Activated CD4-positive, alpha-beta T cell treated with anti-CD3 and anti-CD28 coated beads for 24 hours (primary cell): ENCODE measurements at places on chromosomes 5 and 9.

- DNase-seq = no peak
Measured at GRCh38 chr5:31948006-31948405, 226.1 kb downstream of the GOLPH3 start.

DNA sequence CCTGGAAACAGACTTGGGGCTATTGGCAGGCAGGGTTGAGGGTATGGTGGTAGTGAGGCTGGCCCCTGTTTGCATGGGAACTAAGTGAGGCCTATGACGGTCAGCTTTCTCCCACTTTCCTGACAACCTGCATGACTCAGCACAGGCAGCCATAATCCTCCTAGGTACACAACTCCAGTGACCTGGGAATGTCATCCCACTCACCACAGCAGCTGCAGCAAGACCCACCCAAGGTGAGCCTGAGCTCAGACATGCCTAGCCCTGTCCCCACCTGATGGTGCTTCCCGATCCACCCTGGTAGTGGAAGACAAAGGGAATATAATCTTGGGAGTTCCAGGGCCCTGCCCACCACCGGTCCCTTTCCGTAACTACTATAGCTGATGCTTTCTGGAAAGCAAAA lies 178.7 kb downstream of the NDUFS4 start:
- no peak for DNase-seq

DNA sequence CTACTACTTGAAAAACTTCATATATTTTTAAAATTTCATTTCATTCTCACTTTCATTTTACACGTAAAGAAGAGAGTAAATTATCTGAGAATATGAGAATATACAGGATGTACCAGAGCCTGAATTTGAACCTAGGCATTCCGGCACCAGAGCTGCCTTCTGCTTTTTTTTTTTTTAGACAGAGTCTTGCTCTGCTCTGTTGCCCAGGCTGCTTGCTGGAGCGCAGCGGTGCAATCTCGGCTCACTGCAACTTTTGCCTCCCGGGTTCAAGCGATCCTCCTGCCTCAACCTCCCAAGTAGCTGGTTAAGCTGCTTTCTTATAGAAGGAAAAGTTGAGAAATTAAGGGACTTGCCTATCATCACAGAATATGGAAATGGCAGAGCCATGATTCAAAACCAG lies 540.1 kb downstream of the EBF1 start:
- no peak for DNase-seq

DNA sequence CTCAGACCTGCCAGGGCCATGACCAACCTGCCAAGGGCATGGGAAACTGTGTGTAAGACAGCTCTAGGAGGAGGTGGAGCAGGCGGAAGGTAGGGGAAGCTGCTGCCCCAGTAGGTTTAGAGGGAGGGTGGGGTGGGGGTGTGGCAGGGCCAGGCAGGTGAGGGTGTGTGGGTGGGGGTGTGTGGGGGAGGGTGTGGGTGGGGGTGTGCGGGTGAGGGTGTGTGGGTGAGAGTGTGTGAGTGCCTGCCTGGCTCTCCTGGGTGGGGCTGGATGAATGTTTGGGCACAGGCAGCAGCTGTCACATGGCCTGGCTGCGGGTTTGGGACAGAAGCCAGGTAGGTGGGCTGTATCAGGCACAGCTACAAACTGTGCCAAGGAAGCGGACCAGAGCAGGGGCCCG lies 8.8 kb upstream of the N4BP3 start:
- no peak for DNase-seq

- no peak for DNase-seq
Measured at GRCh38 chr5:147065071-147065470, 169.8 kb upstream of the STK32A start.

DNA sequence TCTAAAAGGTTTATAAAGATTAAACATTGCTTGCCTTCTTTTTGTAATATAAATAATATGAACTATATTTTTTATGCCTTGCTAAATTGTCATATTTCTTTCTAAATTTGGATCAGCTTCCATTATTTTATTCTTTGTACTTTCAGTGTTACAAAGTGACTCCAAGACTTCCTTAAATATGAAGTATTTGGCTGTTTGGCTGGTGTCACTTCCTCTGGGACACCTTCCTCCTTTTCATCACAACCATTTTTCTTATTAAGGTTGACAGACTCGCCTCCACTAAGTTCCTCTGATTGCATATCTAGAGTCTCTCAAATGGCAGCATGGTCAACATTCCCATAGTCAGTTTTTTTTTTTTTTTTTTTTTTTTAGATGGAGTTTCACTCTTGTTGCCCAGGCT lies 73.8 kb upstream of the SLC1A1 start:
- DNase-seq = no peak

- DNase-seq = no peak
Measured at GRCh38 chr5:167642181-167642580, 649.3 kb upstream of the WWC1 start.

DNA sequence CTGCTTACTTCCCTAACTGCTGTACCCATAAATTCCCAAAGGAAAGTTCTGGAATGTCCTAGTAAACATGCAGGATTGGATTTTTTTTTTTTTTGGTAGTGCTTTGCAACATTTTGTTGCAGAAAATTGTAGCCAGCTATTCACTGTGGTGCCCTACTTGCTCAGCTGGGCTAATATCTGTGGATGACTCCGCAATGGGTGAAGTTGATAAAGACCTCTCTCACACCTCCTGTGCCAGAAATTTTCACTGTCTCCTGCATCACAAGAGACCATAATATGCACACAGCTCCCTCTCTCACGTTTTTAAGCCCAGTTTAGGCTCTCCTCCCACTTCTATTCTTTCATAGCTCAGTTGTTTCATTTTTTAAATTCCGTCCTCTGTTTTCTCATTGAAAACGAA lies 136.5 kb upstream of the C6 start:
- no peak for DNase-seq

DNA sequence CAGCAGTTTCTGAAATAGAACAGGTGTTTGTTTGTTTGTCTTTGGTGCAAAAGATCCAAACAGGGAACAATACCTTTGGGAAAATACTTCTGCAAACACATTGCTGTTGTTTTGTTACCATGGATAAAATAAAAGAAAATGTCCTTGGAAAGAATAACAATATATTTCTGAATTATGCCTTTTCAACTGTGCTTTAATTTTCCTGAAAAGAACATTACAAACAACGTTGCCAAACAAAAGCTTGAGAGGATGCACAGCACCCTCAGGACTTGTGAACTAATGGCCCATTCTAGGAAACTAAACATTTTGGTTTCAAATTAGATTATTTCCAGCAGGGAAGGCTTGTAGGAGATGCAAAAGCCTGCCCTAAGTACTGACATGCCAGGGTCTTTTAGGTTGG lies 967.2 kb downstream of the TLE4 start:
- no peak for DNase-seq

DNA sequence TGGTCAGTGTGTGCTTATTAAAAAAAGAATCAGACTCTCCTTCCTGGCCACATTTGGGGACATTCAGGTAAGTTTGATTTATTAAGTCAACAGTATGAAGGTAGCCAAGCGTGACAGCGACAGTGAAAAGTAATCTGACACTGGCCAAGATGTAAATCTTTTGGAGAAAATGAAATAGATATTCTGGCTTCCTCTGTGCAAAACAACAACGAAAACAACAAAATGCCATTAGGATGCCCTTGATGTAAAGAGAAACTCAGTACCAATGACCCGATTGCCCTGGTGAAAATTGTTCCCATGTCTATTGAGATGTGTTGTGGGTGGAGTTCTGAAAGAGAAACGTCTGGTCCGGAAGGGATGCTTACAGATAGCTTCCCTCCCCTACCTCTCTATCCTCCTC lies 267.8 kb downstream of the MAT2B start:
- no peak for DNase-seq
